NCI-H2081 treated with DMSO at 0.1 percent for 48 hours (cell line): ENCODE measurements at places on chromosomes 2 and 18.

- no peak for DNase-seq
Observed at GRCh38 chr2:237875256-237876060, 16.0 kb downstream of the RAMP1 start.

DNA sequence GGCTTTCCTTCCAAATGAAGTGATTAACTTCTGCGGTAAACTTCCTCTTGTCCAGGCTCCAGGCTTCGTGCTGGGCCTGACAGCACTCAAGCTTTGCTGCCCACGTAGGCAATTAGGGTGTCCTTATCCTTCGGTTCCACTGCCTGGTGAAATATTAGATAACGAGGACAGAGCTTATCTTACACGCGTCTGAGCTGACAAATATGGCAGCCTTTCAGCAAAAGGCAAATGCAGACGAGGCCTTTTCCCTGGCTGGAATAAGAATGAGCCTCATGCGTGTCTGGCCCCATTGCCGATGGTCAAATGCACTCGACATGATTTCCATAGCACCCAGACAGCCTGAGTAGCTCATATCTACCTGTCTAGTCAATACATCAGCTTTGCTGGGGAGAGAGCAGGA is 141.5 kb downstream of the FAM210A start:
- no peak for DNase-seq

GRCh38 chr18:70181015-70181414 is 24.5 kb downstream of the RTTN start:
- no peak for DNase-seq

GRCh38 chr18:27920836-27921235 is 256.1 kb downstream of the CDH2 start:
- no peak for DNase-seq

GRCh38 chr2:43191947-43192516 is 34.4 kb downstream of the ZFP36L2 start:
- DNase-seq = no peak

- DNase-seq = no peak
Observed at GRCh38 chr2:100017633-100018032, 124.8 kb downstream of the AFF3 start.

GRCh38 chr2:234898534-234899053 is 53.2 kb upstream of the SH3BP4 start:
- DNase-seq = no peak

GRCh38 chr2:219225350-219225749 is 4.1 kb downstream of the ATG9A start:
- DNase-seq = no peak

DNA sequence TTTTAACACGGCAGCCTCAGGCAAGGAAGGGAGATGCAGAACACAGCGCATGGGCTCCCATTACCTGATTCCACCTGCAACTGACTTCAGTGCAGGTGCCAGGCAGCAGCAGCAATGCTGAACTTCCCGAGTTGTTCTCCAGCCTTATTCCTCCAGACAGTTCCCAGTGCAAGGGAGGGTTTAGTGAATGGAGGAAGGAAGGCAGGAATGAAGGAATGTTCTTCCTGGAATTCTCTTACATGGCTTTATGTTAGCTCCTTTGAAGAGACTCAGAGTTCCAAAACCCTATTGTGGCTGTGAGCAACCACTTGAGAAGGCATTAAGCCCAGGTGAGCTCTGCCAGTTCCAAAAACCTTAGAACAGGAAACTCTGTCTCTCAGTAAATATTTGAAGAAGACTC is 45.5 kb downstream of the SERPINB7 start:
- DNase-seq = no peak

GRCh38 chr2:222848862-222849261 is 12.0 kb upstream of the ACSL3 start:
- DNase-seq = no peak

DNA sequence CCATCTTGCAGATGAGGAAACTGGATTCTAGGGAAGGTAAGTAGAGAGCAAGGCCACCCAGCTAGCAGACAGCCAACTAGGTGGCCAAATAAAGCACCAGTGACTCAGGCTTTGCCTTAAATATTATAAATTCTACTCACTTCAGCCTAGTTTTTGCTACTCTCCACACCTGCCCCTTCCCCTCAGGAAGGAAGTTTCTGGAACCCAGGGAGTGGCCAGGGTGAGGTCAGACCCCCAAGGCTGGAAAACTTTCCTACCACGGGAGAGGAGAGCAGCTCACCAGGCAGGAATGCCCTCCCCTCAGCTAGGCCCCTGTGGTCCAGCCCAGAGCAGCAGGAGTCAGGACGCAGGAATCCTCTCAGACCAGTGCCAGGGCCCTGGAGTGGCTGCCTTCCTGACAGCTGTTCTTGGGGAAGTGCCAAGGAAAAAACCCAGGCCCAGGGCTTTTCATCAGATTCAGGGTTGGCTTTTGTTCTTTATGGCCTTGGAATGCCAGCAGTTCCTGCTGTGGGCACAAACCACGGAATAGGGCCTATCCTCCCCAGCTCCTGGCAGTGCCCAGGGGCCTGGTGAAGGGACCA is 5.1 kb upstream of the PAX8 start:
- DNase-seq = no peak

DNA sequence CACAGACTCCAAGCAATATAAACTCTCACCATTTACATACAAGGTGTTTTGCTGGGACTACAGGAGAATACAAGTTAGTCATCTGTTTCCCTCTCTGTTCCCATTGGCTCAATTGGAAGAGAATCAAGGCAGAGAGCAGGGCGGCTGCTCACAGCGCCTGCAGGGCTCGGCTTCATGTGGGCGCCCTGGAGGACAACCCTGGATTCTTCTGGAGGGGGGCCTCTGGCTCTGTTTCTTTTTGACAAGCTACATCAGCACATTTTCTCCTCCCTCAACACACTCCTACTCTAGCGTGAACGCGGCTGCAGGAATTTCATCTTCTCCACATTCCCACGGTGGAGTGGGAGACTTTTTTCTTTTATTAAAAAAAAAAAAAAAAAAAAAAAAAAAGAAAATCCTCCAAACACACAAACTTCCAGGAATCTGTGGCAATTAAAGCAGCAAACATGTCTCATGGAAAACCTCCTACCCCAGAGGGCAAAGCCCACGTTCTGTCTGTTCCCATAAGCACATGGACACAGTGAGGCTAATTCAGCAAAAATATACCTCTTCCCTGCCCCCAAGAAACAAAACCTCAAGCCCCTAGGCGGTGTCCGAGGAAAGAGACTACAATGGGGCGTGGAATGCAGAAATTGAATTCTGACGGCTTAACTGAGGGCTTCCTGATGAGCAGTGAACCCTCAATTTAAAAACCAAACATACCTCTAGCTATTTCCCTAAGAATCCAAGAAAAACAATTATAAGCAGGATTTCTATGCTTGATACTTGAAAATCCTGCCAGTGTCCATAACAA is 50.6 kb downstream of the PARD6G start:
- no peak for DNase-seq

- no peak for DNase-seq
Observed at GRCh38 chr2:46462936-46463335, 16.4 kb upstream of the TMEM247 start.

DNA sequence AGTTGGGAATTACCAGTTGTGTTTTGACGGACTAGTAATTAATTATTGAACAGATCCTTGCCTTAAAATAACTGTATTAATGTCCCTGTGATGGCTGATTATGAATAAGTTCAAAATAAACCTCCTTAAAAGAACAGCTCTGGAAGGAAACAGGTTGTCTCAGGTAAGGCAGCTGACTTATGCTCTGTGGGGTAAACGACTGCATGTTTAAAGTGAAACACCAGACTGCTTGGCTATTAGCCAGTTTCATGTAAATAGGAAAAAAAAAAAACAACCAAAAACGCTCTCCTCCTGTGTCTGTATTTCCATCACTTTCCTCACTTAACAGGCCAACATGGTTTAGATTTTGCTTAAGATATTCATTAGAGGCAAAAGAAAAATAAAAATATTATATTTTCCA is 243.6 kb downstream of the TMEM182 start:
- no peak for DNase-seq
